ENCODE measurements at places on chromosomes 2 and 18.

DNA sequence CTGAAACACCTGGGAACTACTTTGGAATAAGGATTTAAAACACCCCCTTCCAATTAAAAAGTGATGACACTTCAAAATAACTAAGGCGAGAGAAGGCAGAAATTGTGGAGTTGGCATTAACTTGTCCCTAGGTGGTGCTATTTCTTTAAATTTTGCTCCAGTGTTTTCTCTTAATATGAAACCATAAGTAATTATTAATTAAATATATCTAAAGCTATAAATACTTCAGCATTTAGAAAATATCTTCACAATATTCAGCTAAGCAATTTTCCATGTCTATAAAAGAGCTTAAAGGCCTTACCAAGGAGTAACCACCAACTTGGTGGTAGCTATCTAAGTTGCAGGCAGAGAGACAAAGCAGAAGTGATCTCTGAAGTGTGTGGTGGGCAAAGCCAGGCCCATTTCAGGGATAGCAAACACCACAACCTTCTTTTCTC, 186.8 kb upstream of the PGAP1 start:
- no peak for DNase-seq

DNA sequence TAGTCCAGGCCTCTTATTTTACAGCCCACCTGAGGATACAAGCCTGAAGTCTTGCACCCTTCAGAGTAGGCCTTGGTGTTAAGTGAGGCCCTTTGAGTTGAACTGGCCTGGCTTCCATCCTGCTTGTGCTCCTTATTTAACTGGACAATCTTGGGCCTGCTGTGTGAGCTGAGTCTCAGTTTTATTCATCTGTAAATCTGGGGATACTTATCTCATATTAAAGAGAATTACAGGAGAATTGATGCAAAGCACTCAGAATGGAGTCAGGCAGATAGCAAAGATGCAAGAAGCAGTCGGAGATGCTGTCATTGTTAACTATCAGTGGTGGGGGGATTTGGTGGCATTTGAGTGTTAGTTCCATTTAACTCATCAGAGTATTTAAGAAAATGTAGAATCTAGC, 36.8 kb downstream of the MFSD6 start:
- DNase-seq, result no peak

GRCh38 chr2:219230059-219230540, 494 bp downstream of the ANKZF1 start:
- DNase-seq, result peak; percentile 45

DNA sequence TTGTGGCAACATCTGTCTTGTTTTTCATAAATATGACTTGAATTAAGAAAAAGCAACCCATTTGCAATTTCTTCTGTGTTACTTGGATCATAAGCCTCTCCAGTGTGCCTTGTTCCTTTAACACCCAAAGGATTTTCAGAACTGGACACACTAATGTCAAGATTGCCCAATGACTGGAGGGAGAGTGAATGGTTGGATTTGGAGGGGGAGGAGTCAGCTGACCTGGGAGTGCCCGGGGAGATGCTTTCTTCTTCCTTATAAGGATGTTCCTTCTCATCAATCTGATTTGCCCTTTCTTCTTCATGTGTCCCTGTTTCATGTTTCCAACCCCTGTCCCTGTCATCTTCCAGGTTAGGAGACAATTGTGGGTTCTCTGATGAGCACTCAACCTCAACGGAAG, 48.8 kb downstream of the ALPK2 start:
- DNase-seq, result no peak

GRCh38 chr2:84486441-84487115, 27.5 kb upstream of the SUCLG1 start:
- DNase-seq, result no peak

- DNase-seq, result no peak
These were observed 171.8 kb downstream of the ASXL3 start for GRCh38 chr18:33749834-33750233.

GRCh38 chr2:107414376-107414775, 412.3 kb upstream of the RGPD4 start:
- DNase-seq, result no peak

GRCh38 chr2:177078416-177078815, 134.2 kb upstream of the HNRNPA3 start:
- DNase-seq, result no peak

DNA sequence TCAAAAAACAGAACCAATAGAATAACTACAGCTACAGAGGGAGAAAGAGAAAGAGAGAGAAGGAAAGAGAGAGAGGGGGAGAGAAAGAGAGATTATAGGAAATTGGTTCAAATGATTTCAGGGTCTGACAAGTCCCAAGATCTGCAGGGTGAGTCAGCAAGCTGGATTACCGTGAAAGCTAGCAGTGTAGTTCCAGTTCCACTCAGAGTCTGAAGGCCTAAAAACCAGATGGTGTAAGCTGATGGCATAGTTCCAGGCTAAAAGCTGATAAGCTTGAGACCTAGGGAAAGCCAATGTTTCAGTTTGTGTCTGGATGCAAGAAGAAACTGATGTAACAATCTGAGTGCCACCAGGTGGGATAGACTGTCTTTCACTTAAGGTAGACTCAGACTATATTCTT, 397.7 kb downstream of the TRIB2 start:
- no peak for DNase-seq

GRCh38 chr2:42192652-42193566, 23.8 kb downstream of the EML4 start:
- no peak for DNase-seq

GRCh38 chr2:144304202-144304601, 215.7 kb downstream of the ZEB2 start:
- no peak for DNase-seq

DNA sequence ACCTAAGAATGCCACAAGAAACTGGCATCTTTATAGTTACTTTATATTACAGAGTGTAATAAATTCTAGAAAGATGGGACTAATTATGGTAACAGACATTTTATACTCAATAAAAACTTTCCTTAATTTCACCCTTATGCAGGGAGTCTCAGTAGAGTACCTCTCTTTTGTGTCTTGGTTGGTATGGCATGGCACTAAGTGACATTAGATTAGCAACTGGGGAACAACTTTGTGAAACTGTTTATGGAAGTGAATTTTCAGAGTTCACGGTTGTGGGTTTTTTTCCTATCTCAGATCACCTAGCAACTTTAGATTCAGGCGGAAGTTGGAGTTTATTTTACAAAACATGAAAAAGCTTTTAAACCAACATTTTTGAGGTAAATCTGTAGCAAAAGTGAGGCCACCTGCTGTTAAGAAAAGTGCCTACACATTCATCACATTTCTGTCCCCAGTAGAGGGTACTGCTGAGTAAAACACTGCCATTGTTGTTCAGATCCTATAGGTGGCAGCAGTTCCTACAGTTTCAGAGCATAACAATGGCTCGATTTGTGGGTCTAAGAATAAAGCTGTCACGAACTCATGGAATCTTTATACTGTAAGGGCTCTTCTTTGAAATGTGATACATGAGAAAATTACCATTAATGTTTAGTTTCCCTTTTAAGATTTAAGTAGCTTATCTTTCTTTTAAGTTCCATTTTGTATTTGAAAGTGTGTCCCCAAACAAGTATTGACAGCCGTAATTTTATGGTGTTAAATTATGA, 117.6 kb downstream of the CAMKMT start:
- no peak for DNase-seq

DNA sequence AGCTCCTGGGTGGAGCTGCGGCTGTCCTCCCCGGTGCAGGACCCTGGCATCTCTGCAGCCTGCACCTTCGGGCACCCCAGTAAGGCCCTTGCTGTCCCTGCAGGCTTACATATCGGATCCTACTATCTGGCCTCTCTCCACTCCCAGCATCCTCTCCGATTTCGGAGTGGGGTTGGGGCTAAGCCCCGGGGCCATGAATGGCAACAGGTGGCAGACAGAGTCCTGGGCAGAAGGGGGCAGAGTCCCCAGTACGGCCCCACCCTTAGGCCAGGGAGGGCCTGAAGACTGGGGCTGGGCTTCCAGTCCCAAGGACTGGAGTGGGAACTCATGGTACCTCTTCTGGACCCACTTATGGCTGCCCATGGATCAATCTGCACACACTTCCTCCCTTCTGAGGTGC, 180.4 kb upstream of the MC4R start:
- DNase-seq, result no peak

- DNase-seq, result no peak
These were observed 5.8 kb downstream of the ASIC4 start for GRCh38 chr2:219520079-219520478.

DNA sequence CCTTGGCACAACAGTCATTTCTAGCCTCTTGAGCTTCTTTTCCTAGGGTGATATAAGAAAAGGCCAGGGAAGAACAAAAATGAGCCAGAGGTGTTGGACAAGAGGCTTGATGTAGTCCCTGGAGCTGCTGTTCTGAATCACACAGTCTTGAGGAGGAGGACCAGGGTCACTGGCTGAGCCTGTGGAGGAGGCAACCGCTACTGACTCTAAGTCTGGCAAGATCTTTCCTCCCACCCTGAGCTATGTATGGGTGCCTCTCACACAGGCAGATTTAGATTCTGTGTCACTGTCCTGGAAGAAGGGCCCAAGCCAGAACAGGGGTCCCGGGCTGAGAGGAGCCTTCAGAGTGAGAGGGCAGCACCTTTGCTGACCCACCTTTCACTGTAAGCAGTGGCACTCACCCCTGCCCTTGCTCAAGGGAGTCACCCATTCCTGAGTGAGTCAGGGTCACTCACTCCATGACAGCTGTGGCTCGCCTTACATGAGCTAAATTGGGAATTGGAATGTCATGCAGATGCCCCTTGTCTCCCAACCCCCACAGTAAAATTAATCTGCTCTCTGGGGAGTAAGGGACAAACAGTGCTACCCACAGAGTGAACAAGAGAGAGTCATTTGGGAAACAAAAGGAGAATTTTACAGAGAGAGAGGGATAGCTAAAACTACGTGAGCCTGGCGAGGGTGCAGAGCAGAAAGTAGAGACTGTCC, at the start of gene TRIM54:
Gene TRIM54 (plus strand): TSS at position 575 of the 705 bp plus-strand sequence. CDS start 303 bp downstream, outside the sequence.
- DNase-seq, result no peak

GRCh38 chr18:63264871-63265270, 54.7 kb downstream of the BCL2 start:
- no peak for DNase-seq

- no peak for DNase-seq
These were observed 98.6 kb downstream of the BABAM2 start for GRCh38 chr2:27989149-27989548.

GRCh38 chr2:103808814-103809213, 1045.1 kb upstream of the POU3F3 start:
- DNase-seq, result no peak

DNA sequence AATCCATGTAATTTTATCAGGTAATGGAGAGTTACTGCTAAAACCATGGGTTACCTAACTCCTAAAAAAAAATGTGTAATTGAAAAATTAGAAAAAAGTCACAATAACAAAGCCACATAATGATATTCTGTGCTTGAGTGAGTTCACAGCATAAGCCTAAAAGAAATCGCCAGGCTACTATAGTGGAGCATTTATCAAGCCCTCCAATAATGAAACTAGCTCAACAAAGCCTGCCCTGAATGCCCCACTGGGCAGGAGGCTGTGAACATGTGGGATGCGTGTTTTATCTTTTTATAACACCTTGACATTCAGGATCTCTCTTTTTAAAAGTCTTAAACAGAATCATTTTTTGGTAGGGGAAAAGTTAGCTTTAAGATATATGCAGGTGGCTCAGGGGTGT, 86.3 kb downstream of the KCTD18 start:
- DNase-seq, result no peak

DNA sequence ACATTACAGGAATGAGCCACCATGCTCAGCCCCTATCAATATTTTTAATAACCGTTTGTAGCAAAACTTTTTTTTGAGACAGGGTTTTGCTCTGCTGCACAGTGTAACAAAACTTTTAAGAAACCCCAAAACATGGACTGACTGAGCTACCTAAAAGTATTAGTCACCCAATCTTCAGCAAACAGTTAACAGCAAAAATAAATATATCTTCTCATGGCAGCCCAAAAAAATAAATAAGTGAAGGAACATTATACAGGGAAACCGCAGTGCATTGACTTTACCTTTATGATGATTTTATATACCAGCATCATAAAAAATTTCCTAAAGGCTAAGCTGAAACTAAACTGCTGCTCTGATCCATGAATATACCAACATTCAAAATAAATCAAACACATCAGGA, 424.6 kb downstream of the METTL4 start:
- DNase-seq, result no peak

DNA sequence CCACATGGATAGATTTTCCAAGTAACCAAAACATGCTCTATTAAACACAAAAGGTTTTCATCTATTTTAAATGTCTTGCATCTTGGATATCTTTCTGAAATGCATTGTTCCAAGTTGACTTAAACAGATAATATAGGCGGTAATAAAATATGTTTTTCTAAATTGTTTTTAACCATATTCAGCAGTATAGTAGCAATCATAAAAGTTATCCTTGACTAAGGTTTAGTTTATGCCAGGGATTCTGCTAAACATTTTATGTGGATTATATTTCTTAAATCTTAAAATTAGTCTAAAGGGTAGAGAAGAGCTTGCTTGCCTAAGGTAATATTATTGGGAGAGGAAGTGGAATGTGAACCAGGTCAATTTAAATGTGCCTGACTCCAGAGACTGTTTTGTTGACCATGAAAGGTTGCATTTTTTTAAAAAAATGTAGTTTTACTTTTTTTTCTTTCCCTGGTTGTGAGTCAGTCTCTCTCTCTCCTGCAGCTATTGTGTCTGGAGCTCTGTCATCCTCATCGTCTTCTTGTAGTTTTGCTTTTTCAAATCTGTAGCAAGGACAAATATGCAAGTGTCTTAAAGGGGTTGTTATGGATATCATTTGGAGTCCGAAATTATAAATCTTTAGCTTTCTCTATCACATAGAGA, 309.1 kb upstream of the COL3A1 start:
- no peak for DNase-seq

- DNase-seq, result no peak
These were observed 72.2 kb upstream of the SLC4A10 start for GRCh38 chr2:161552015-161552414.

- DNase-seq, result no peak
These were observed 36.5 kb upstream of the PGAP1 start for GRCh38 chr2:196963043-196963442.

GRCh38 chr2:30764021-30764800, 43.0 kb downstream of the CAPN13 start:
- no peak for DNase-seq

- DNase-seq, result no peak
These were observed 1061.5 kb downstream of the CNTNAP5 start for GRCh38 chr2:125086313-125087184.

- no peak for DNase-seq
These were observed 97.1 kb downstream of the NYAP2 start for GRCh38 chr2:225496568-225496967.

GRCh38 chr18:77016936-77017335, 115.6 kb downstream of the MBP start:
- no peak for DNase-seq

GRCh38 chr2:80326214-80326613, 21.7 kb upstream of the LRRTM1 start:
- no peak for DNase-seq

GRCh38 chr18:76687304-76687962, 134.9 kb upstream of the ZNF236 start:
- no peak for DNase-seq

GRCh38 chr2:238972146-238972445, 124.2 kb downstream of the TWIST2 start:
- DNase-seq, result no peak

DNA sequence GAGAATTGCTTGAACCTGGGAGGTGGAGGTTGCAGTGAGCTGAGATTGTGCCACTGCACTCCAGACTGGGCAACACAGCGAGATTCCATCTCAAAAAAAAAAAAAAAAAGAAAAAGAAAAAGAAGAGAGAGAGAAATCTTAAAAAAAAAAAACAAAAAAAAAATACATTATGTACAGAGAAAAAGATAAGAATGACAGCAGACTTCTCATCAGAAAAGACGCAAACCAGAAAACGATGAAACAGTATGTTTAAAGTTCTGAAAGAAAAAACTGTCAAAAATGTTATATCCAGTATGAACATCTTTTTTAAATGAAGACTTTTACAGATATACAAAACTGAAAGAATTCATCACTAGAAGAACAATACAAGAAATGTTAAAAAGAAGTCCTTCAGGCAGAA, 60.4 kb downstream of the LNPK start:
- DNase-seq, result no peak

Measured in activated T-cell treated with anti-CD3 and anti-CD28 coated beads, Interleukin-2, amount 50 U/mL, for 1 hour (primary cell).